ENCODE measurements at places on chromosomes 12 and 14.

DNA sequence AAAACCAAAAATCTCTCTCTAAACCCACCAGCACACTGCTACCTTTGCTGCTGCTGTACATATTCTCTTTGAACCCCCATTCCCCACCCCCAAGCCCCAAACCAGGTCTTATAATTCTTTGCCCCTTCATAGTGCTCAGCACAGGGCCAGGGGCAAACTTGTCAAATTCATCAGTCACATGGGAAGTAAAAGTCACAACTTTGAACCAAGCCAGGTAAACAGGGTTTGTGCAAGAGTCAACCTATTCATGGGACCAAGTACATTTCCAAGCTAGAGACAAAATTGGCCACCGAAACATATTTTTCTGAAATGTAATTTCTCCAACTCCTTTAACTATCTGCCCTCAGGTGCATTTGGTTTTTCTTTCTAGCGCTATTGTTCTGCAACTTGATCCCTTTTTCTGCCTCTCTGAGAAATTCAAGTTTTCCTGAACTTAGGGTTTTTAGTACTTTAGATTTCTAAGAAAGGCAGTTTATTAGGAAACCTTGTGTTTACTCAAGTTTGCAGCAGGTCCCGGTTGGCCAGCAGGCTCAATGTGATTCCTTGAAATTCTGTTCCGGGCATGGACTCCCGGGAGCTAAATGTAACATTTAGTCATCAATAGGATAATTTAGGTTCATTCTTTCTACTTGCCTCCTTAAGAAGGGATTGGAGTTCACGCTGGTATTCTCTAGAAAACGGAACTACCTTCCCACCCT lies 230.5 kb downstream of the EFCAB11 start:
- no peak for DNase-seq

DNA sequence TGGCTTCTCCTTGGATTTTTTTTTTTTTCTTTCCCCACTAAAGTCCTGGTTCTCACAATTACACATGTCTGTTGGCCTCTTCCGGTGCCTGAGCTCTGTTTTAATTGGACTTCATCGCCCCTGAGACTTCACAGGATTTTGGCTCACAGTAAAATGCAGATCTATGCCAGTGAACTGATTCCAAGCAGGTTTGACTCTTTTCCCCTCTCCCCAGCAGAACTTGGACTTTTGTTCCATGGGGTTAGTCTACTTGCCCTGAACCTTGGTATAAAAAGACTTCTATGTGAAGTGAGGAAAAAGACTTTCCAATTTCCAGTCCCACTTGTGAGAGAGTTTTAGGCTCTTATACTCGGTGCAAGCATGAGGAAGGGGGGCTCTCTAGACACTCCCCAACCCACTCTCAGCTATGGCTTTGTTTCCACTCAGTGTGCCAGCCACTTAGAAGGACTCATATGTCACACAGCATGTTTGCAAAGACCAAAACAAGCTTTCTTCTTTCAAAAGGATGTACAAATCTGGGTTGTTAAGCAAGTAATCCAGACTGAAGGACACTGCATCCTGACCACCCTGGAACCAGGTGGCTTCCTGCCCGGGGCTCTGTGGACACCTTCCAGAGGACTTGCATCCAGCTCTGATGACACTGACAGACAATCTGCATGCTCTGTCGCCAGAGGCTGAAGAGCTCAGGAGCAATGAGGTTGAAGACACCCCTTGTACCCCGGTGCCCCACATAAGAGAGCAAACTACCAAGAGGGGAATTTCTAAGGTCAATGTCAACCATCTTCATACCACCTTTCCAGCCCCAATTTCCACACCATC lies 221.9 kb upstream of the EGLN3 start:
- DNase-seq, result no peak

DNA sequence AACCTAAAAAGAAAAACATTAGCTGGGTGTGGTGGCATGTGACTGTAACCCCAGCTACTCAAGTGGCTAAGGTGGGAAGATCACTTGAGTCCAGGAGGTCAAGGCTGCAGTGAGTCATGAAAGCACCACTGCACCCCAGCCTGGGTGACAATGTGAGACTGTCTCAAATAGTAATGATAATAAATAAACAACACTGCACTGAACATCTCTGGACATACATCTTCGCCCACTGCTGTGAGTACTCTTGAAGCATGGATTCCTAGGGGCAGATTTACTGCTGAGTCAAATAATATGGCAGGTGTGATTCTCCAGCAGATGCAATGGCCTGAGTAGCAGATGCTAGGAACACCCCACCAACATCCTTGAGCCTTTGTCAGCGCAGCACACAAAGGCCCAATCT lies 23.6 kb downstream of the ABCB9 start:
- DNase-seq, result no peak

- DNase-seq, result peak; percentile 78
Observed at GRCh38 chr14:99260587-99261551, 11.1 kb downstream of the BCL11B start.

DNA sequence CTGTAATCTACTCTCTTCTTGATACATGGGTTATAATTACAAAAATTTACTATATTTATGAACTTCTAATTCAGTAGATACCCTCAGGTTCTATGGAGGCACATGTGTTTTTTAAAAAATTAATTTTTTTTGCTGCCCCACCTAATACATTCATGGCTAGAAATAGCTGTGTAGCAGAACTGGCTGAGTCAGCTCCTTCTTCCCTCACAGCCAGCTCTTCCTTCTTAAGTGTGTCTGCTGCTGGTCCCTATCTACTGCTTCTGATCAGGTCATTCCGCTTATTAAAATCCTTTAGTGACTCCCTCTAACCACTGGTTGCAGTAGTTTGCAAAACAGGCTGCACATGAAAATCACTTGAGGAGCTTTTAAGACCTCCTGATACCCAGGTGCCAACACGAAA lies 400.1 kb downstream of the APAF1 start:
- no peak for DNase-seq

Data from central memory CD4-positive, alpha-beta T cell (primary cell).